Activated CD8-positive, alpha-beta T cell treated with anti-CD3 and anti-CD28 coated beads, Interleukin-2, amount 10 ng/mL, durations not matched to agents 7 days and 5 days (primary cell): ENCODE measurements at places on chromosomes 6 and 20. TPM values are rescaled to one million over a fixed set of nuclear protein-coding genes. Genes with fewer than 3 reads are reported as not detected.
A peak's percentile ranks its signal among the peaks of the same experiment; 100 is the strongest.

DNA sequence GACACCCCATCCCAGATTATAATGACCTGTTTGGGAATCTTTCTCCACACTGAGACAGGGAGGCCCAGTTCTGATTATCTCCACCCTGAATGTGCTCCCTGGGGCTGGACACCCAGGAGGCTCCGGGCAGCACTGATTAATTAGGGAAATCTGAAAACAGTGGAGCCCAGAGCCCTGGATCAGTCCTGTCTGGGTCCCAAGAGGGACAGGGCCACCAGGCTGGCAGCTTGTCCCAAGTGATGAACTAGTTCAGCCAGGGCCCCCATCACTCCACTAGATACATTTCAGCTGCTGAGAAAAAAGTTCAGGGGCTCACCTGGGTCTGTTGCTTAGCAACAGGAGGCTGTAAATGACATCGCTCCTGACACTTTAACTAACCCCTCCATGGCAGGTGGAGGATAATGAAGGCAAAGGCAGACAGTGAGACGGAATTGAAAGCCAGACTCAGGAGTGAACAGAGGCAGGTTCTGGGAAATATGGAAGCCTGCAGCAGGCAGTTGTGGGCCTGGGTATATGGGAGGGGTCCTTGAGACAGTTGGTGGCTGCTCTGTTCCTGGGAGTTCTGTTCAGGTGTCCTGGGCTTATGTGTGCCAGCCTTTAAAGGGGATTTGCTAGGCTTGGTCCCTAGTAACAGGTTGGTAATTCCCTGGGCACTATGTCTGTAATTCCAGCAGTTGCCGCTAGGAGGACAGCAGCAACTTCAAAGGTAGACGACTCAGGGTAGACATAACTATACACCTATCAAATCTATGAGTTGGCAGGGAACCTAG, 78.3 kb upstream of the CTNNBL1 start:
- peak; percentile 53 for DNase-seq

DNA sequence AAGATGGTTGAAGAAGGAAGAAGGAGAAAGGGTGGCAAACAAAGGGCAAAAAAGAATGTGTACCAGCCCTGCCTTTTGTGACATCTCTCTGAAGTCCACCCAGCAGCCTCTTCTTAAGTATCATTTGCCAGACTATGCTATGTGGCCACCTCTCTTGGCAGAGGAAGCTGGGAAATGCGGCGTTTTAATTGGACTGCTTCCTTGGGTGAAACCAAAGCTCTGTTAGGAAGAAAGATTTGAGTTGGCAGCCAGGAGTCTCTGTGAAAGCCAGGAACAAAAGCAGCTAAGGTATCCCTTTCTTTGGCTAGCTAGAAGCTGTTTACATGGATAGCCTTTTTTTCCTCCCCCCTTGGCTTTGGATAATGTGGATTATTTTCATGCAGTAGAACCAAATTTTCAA, 67.5 kb upstream of the GTSF1L start:
- no peak for DNase-seq

GRCh38 chr6:158536891-158537798, 22.7 kb upstream of the TMEM181 start:
- DNase-seq, result peak; percentile 42

DNA sequence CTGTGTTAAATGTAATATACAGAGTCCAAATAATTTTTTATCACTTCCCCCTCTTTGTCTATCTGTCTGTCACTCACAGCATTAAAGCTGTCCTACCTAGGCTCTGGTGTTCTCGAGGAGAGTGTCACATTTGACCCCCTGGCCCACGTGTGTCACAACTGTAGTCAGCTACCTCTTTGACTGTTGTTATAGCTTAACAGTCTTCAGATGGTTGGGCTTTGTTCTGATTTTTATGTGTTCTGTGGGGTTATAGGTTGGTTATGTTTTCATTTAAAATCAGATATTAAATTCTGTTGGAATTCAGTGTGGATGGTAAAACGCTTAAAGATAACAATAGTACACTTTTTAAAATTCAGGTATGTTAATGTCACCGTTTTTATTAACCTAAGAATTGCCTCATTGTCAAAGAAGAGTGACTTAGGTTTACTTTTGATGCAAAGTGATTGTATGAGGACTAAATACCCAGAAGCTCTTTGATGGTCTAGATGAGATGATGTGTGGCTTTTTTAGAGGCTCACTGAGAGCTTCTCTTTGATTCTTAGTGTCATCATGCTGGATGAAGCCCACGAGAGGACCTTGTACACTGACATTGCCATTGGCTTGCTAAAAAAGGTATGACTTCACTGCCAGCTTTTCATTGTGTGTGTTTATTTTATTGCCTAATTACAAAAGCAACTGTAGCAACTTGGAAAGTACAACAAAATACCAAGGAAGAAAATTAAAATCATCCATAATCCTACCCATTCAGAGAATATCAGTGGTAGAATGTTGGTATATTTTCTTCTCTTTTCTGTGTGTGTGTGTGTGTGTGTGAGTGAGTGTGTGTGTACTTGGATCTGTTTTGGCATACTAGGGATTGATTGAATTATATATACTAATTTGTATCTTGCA, 29.9 kb downstream of the DHX35 start:
- DNase-seq, result no peak

GRCh38 chr20:61090541-61090940, 161.5 kb upstream of the CDH4 start:
- no peak for DNase-seq

- DNase-seq, result no peak
Measured at GRCh38 chr6:131982740-131983259, 31.6 kb upstream of the CCN2 start.

- no peak for DNase-seq
Measured at GRCh38 chr6:2507016-2507415, 243.7 kb downstream of the MYLK4 start.

DNA sequence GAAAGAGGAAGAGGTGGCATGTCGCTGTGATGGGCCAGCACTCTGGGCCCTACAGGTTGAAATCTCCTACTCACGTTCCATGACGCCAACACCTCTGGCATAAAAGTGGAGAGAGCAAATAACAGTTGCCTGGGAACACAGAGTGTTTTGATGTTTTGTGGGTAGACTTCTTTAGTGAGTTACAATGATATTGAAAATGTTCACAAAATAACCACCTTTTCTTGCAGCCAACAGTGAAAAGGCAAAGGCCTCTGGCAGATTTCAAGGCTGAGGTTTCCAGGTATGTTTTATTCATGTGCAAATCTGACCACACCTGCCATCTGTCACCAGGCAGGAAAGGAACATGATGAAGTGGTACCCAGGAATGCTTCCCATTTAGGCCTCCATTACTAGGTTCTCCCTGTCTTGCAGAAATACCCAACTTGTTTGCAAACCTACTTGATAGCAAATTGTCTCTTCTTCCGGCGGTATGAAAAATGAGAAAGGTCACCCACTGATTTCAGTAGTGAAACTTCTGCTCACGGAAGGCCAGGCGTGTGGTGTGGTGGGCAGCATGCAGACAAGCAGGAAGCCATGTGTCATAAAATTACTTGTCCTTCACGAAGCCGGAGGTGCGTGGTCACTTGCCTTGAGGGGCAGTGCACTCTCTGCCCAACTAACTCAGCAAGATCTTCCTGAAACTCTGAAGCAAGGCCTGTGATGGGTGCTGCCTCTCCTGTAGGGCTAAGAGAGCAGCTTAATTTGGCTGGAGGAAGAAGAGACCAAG, 299.1 kb upstream of the PRDM1 start:
- DNase-seq, result peak; percentile 33

- DNase-seq, result no peak
Measured at GRCh38 chr20:57656821-57657534, 36.8 kb upstream of the ZBP1 start.

DNA sequence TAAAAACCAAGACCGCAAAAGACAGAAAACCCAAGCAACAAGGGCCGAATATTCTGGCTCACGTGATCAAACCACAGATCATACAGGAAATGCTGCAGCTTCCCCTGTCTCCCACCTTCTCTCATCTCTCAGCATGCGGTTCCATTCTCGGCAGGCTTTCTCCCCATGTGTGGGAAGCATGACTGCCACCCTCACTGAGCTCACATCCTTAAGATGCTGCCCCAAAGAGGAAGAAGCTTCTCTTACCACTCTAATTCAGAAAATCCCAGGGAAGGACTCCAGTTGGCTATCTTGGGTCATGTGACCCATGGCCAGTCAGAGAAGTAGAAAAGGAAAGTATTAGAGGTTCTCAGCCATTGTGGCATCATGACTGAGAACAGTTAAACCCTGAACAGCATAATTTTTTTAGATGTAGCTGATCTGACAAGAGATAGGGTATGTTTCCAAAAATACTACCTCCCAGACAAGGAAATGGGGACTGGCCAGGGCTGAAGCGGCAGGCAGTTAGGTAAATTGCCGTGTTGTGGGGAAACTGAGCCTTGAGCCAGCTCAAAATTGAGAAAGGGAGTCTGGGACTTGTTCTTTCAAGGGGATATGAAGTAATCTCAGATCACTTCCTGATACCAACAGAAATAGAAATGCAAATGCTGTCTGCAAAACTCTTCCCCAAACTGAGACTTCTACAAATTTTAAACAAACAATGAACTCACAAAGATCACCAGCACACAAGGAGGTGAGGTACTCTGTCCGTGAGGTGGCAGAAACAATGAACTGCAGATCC, 37.1 kb upstream of the GRM4 start:
- DNase-seq, result peak; percentile 83

GRCh38 chr6:127554435-127555006, 22.5 kb upstream of the C6orf58 start:
- DNase-seq, result peak; percentile 32

GRCh38 chr20:63381781-63382431, 20.8 kb upstream of the CHRNA4 start:
- DNase-seq, result peak; percentile 39

- DNase-seq, result no peak
Measured at GRCh38 chr6:30960907-30961673, 20.3 kb downstream of the MUCL3 start.

- no peak for DNase-seq
Measured at GRCh38 chr6:4732691-4733315, 43.4 kb upstream of the CDYL start.

- peak; percentile 58 for DNase-seq
Measured at GRCh38 chr6:33418690-33419291, 884 bp upstream of the CUTA start.

GRCh38 chr6:121965739-121966138, 433.7 kb upstream of the HSF2 start:
- DNase-seq, result no peak

- no peak for DNase-seq
Measured at GRCh38 chr20:38866265-38867061, 59.8 kb upstream of the FAM83D start.

DNA sequence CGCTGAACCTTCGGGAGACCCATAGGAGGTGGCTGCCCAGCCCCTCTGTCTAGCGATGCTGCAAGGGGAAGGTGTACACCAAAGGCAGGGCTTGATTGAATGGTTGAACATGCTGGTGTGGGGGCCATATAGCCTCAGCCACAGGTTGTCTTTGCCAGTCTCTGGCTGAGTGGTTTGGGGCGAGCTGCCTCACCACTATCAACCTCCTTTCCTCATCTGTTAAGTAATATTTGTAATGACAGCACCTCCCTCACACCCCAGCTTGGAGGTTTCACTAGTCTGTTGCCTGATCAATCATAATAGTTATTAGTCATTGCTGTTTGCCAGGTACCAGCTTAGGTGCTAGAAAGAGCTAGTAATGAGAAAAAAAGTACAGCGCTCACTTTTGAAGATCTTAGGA, 11.8 kb upstream of the ZNF831 start:
- DNase-seq, result no peak

- peak; percentile 31 for DNase-seq
Measured at GRCh38 chr20:36506253-36506652, 35.1 kb upstream of the MYL9 start.

DNA sequence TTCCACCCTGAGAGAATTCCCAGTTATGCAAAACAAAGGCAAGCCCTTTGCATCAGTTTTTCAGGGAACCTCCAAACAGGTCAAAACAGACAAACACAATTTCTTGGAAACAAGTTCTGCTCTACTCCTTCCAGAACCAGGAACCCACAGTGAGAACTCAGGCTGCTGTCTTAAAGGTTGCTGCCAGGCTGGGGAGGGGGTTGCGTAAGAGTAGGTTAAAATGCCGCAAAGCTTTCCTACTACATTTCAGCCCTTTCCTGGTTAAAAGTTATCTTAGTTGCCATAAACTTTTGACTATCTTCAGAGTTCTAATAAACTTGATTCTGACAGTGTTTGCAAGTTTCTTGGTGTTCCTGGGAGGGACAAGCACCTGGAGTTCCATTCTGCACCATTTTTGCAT, 33.8 kb downstream of the KPNA5 start:
- no peak for DNase-seq

DNA sequence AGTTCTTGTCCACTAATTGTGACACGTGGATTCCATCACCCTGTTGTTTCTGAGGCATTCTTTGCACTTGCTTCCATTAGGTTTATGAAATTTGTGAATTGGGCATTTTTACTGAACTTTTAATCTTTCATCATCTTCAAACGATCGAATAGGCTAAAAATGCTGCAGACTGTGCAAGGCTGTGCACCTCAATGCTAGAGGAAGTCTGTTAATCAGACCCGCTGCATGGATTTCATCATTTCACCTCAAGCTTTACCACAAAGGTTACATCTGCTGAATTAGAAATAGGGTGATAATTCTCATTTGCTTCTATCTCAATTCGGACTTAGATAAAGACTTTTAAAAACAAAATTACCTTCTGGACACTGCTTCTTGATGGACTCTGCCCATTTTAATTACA, 27.8 kb upstream of the F13A1 start:
- no peak for DNase-seq

DNA sequence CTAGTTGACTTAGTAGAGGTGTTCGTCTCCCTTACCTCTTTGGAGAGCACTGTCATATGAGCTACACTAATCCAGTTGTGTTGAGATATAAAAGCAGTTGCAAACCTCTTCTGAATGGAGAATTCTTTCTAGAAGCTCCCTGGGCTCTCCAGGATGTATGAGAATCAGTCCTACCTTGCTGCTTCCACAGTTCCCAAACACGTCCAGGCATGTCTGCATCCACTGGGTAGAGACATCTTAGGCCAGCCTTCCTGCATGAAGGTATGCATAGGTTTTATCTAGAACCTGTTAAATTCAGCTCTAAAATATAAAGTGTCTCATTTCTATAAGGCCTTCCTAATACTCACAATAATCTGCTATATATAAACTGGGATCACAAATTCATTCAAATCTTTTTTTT, 297.7 kb downstream of the CDC5L start:
- peak; percentile 6 for DNase-seq

The EYA2 gene
- total RNA-seq, result not detected

The TSPO2 gene
- total RNA-seq, result not detected

The EGFL8 gene
- total RNA-seq, result 12.2 TPM

The CENPW gene
- 75.4 TPM for total RNA-seq

The TRAPPC3L gene
- total RNA-seq, result not detected

The TMEM74B gene
- 0.39 TPM for total RNA-seq

The FAM209B gene
- 0.45 TPM for total RNA-seq

The TUBB2B gene
- not detected for total RNA-seq

The SAPCD1 gene
- total RNA-seq, result 15.4 TPM

The RIPOR3 gene
- not detected for total RNA-seq

The DIDO1 gene
- total RNA-seq, result 69.6 TPM

The HLA-DRB1 gene
- total RNA-seq, result 46.0 TPM

The SUMO4 gene
- total RNA-seq, result 10.1 TPM
